ENCODE measurements at places on chromosomes 6 and 20.

- peak; percentile 57 for DNase-seq
Measured at GRCh38 chr6:117233145-117233544, 32.2 kb upstream of the VGLL2 start.

DNA sequence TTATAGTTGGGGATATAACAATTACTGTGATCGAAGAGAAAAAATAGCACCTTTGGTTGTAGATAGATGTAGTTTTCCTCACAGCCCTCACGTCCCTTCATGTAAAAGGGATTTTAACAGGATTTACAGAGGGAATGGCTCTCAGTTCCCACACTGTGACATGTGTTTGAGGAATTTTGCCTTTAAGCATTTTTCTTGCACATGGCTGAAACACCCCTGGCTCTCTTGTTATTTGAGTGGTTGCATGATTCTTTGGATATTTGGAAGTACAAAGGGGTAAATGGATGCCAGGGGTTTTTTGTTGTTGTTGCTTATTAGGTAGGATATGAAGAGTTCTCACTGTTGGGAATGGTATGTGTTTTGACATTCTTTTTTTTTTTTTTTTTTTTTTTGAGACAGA is 48.2 kb downstream of the JAG1 start:
- no peak for DNase-seq

- DNase-seq = no peak
Measured at GRCh38 chr6:165010556-165011535, 298.6 kb downstream of the C6orf118 start.

- peak; percentile 93 for DNase-seq
Measured at GRCh38 chr6:12490904-12491571, 200.9 kb downstream of the EDN1 start.

- DNase-seq = no peak
Measured at GRCh38 chr6:97563529-97563928, 280.5 kb upstream of the MMS22L start.

GRCh38 chr6:155399062-155399744 is 56.4 kb downstream of the NOX3 start:
- no peak for DNase-seq

Measured in fibroblast of mammary gland (primary cell).